ENCODE measurements at places on chromosomes 11 and 22. TPM values are rescaled to one million over a fixed set of nuclear protein-coding genes. Genes with fewer than 3 reads are reported as not detected.

Gene ZNF70
- 2.5 TPM for total RNA-seq

DNA sequence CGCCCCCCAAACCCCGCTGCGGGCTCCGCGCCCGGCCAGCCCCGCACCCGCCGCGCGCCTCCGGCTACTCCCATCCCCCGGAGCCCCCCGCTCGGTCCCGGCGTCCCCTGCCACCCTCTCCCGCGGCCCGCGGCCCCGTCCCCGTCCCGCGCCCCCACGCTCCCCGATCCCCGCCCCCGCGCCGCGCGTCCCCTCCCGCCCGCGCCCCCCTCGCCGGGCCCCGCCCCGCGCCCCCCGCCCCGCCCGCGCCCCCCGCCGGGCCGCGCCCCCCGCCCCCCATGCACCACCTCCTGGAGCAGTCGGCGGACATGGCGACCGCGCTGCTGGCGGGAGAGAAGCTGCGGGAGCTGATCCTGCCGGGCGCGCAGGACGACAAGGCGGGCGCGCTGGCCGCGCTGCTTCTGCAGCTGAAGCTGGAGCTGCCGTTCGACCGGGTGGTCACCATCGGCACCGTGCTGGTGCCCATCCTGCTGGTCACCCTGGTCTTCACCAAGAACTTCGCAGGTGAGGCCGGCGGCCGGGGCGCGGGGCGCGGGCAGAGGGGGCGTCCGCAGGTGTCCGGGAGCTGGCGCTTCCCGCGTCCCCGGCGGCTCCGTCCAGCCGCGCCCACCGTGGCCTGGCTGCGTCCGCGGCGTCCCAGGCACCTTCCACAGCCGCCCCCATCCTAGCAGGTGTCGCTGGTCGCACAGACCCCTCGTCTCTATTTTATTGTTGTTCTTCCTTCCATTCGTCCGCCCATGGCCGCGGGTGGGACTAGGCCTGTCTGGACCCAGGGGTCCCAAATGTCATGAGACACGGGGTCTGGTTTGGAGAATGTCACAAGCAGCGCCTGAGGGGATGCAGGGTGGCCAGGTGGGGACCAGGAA is at the start of gene PANX2:
Gene PANX2, plus strand, starts transcription at position 279 of the 866 bp plus-strand sequence. Its CDS starts 0 bp downstream, at position 279.
- no peak for DNase-seq

GRCh38 chr11:129317571-129317970 is 58.1 kb upstream of the BARX2 start:
- DNase-seq = no peak

Gene KRTAP5-8
- 5.8 TPM for total RNA-seq

Gene OR52I2
- total RNA-seq = not detected

- no peak for DNase-seq
These were observed 584.0 kb upstream of the RAG2 start for GRCh38 chr11:37182031-37182430.

DNA sequence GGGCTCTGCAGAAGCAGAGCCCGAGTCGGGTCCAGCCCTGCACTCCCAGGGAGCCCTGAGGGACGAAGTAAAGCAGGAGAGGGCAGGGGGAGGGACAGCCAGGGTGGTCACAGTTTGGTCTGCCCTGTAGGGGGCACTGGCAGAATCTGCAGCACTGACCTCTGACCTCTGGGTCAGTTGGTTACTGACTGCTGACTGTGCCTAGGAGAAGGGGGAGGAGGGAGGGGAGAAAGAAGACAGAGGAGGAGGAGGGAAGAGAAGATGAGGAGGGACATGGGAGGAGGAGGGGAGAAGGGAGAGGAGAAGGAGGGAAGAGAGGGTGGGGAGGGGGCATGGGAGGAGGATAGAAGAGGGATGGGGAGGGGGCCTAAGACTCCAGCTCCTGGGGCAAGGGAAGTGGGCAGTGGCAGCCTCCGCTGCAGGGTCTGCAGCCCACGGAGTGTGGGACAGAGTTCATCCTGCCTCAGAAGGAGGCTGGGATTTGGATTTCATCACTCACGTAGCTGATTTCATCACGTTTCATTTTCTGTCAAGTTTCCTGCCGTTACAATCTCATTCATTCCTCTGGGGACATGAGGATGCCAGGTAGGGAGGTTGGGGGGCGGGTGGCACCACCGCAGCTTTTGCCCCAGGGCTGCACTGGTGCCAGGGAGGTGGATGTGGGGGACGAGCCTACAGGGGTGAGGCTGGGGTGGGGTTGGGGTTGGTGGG is 55.2 kb downstream of the FLRT1 start:
- no peak for DNase-seq

Gene PLAAT5
- 3.3 TPM for total RNA-seq

All from Peyer's patch (tissue), 4 donors.